Chondrocyte (in vitro differentiated cells): ENCODE measurements at places on chromosomes 7 and 10. TPM values are rescaled to one million over a fixed set of nuclear protein-coding genes. Genes with fewer than 3 reads are reported as not detected.

DNA sequence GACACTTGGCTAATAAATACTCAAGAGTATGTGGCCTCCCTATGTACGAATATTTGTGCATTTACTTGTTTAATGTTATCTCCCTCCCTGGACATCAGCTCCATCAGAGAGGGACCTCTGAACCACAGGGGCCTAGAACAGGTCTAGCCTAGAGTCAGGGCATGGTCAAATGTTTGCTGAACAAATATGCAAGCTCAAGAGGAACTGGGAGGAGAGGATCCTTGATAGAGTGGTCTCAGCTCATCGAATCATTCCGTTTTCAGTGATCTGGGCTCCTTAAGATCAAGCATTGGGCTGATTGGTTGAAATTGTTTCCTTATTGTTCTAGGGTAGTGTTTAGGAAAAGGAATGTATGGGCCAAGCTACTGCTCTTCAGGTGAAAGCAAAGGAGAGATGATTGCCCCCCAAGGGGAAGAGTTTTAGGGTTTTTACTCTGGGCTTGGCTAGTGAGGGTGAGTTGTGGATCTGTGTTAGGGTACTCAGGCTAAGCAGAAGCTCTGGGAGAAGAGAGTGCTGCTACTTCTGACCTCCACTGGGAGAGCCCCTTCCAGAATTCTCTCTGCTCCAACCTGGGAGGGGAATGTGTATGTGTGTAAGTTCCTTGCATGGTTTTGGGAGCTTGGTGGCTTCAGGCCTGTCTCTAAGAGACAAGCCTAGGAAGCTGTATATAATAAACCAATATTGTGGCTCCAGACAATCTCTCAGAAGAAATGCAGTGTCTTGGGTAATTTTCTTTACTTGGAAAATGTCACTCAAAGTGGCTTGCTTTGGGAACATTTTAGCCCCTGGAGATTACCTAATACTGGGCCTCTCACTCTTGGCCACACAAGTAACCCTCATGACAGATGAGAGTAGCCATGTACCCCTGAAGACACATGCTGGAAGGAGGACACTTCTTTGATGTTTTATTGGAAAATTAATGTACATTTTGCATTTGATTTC lies 110.0 kb downstream of the EMX2 start:
- DNase-seq, result no peak

DNA sequence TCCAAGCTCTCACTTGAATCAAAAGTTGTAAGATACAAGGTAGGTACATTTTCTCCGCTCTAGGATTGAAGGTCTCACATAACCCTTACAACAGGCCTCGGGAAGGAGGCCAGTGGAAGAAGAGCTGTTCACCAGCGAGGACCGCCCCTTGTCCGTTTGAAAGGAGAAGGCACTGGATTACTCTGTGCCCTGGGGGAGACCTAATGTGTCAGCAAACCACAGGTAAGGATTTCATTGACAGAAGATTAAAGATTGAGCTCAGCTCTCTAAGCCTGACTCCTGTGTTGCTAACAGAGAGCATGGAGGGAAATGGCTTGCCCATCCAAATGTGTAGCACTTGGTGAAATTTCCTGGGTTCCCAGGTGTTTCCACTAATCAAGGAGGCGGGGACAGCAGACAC lies 81.2 kb downstream of the SLC16A9 start:
- DNase-seq, result no peak

- DNase-seq, result no peak
Observed at GRCh38 chr7:35420656-35421055, 166.8 kb upstream of the TBX20 start.

GALNT17 gene
- 20.6 to 24.4 TPM (median 24.2 TPM) in 3 replicates for total RNA-seq

- peak; percentile 75 for DNase-seq
Observed at GRCh38 chr7:63117-63480, 129.3 kb upstream of the FAM20C start.

SFRP5 gene
- total RNA-seq, result 0.31 to 0.80 TPM (median 0.35 TPM) in 3 replicates

- DNase-seq, result peak; percentile 75
Observed at GRCh38 chr7:4837041-4837802, 24.6 kb downstream of the PAPOLB start.

TWIST1 gene
- total RNA-seq, result 26.5 to 31.8 TPM (median 26.9 TPM) in 3 replicates

DNA sequence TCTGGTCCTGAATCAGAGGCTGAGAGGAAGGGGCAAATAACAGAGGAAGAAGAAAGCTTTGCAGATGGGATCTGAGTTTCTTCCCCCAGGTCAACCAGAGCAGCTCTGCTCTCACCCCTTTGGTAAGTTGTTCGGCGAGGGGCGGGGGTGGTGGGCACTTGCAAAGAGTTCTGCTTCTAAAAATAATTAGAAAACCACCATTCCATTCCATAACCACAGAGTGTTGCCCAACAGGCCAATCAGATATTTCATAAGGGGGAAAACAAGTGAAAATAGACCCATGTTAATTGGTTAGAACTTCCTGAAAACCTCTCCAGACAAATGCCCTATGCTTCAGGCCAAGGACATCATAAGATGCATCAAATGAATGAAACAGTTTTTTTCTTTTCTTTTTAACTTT lies 43.6 kb upstream of the R3HCC1L start:
- no peak for DNase-seq

- peak; percentile 89 for DNase-seq
Observed at GRCh38 chr10:132100556-132101349, 35.0 kb downstream of the JAKMIP3 start.
